ENCODE measurements at places on chromosomes 2 and 18.

DNA sequence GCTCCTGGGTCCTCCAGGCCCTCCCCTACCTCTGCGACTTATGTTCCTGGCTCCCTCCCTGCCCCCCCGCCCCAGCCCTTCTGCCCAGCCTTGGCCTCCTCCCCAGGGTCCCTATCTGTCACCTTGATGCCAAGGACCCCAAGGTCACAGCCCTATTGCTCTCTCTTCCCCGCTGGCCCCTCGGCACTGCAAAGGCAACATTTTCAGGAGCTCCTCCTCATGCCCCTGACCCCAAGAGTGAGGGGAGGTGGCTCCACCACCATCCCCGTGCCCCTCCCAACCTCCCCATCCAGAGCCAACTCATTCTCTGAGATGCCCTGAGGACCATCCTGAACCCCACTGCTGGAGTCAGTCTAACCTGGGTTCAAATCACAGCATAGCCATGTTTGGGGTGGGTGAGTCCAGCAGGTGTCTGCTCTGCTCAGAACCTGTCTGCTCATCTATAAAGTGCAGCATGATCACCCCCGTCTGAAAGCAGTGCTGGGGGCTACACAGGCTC, 11.7 kb downstream of the LIMS2 start:
- DNase-seq: no peak

- DNase-seq: no peak
Observed at GRCh38 chr2:196563876-196564275, 75.6 kb upstream of the CCDC150 start.

- DNase-seq: no peak
Observed at GRCh38 chr18:59760212-59760611, 63.0 kb upstream of the CCBE1 start.

DNA sequence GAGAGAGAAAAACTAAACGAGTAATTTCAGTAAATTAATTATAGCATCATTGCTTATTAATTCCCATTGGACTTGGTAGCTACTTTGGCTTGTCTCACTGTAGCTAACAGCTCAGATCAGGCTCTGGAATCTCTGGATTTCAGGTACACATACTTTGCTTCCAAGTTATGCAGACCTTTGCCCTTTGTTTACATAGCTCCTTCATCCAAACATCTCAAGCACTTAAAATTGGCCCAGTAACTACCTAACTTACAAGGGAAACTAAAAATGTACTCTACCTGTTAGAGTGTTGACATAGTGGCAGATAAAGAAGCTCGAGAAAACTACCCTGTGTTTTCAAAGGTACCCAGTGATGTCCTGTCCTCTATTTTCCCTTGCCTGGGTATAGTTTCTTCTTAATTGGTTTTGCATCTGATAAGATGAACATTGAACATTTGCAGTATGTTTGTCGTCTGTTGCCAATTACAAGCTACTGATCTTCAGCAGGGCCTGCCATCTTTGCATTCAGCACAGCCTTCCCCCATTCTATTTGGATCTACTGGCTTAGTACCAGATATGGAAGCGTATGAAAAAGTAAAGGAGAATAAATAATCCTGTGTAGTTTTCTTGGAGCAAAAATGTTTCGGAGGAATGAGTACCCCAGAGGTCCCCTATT, 601.5 kb upstream of the FANCL start:
- DNase-seq: no peak

- no peak for DNase-seq
Observed at GRCh38 chr2:55063713-55064323, 13.6 kb upstream of the RTN4 start.

GRCh38 chr2:227035711-227036367, 128.2 kb downstream of the COL4A4 start:
- no peak for DNase-seq

DNA sequence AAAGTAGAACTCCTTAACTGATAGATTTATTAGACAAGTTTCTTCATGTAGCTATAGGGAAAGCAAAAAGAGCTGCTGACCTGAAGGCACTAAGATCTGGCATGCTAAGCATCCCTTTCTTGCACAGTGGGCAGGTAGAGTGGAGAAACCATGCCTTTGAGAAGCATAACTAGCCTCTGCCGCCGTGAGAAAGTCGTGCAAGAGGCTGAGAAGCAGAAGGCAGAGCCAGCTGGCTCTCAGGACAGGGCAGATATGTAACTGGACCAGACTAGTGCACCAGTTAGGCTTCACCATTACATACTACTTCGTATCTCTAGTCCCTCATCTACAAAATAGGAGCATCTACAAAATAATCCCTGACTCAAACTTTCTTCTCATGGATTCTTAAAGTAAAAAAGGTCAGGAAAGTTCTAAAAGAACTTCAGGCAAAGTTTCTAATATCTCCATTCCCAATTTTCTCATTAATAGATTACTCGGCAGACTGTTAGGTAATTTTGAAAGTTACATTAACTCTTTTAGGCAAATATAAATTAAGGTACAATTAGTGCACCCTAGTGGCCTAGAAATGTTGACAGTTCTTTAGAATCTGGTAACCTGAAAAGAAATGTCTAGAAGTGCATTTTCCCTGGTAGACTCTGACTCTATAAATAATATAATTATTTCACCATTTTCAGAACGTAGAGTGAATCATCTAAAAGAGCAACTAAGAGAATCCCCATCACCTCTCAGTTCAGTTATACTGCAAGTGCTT, 10.3 kb downstream of the ERBB4 start:
- DNase-seq: no peak

DNA sequence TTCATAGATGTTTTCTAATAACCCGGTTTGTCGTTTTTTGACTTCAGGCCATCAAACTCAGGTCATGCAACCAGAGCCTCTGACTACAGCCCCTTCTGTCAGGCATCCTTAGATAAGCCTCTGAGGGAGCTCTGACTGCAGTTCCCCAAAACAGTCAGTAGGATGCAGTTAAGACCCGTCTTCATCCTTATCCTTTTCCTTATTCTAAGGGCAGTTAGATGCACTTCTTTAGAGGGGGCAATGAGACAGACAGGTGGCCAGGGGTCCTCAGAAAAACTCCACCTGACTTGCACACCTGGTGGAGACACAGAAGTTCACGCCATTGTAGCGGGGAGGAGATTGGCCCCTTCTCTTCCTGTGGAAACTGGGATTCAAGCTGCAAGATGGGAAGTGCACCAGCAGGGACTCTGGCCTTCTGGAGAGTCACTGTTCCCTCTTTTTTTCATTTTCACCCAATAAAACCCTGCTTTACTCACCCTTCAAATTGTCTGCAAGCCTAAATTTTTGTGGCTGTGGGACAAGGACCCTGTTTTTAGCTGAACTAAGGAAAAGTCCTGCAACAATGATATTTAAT, 104.8 kb upstream of the TFPI start:
- no peak for DNase-seq

DNA sequence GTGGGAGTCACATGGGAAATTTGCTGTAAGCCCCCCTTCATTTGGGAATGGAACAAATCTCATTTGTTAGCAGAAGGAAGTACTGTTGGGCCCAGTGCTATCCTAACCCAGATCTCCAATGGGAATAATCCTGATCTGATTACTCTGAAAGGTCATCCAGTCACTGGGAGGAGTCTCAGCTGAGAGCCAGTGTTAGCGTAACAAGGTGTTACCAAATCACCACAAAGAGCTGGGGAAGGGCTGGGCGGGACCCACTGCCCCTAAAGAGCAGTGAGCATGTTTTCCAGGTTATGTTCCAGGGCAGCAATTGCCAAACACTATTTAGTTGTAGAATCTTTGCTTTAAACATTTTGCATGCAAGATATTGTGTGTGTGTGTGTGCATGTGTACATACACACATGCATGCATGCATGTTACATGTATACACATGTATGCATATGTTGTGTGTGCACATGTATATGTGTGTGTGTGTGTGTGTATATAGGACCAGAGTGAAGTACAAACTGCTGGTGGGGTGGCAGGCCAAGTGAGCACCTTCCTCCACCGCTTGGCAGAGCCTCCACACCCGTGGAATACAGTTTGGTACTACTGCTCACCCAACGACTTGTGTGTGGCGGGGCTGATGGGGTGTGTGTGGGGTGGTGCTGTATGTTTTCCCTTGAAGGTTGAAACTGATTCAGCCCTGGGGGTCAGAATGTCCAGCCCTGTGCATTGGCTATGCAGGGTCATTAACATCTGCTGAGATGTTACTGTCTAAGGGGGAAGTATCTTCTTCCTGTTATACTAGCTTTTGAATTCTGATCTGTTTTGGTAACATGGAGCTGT, 15.2 kb downstream of the INPP5D start:
- DNase-seq: no peak

DNA sequence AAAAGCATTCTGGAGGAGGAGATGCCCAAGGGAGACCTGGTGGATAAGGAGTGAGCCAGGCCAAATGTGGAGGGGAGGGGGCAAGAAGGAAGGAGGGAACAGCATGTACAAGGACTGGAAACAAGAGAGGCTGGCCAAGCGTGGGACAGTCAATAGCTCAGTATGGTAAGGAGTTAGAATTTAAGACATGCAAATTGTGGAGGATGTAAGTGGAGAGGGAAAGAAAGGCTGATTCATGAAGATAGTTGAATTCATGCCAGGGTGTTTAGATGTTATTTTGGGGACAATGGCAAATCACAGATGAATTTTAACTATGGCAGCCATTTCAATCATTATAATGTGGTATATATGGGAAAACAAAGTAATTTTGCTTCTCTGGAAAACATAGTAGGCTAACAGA, 462.3 kb downstream of the MEIS1 start:
- DNase-seq: no peak

DNA sequence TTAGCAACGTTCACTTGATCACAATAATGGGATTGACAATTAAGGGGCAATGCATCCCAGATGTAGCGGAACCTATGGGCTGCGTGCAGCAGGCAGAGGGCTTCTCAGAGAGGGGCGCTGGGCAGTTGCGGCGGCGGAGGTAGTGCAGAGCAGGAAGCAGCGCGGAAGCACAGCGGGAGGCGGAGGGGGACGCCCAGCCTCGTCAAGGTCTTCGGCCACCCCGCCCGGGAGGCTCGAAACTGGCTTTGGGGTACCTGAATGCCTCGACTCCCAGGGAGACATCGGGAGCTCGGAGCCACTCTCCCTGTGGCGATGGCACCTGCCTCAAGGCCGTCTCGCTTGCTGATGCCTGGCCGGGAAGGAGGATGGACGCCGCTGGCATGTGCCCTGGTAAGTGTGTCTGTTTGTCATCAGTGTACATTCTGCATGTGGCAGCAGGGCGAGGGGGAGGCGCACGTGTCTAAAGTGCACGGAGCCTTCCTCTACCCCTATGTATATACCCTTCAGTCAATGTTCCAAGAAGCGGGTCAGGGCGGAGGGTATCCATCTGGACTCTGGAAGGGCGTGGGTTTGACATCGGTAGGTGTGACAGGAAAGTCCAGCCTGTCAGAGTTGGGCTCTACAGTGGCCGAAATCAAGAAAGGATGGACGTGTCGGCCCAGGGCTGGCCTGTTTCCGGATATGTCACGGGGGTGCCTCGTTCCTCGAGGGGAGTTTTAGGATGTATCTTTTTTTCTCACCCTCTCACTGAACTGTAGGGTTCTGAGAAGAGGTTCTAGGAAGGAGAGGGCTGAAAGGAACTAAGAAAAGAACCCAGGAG, 7.5 kb upstream of the SP9 start:
- DNase-seq: no peak

- no peak for DNase-seq
Observed at GRCh38 chr18:9787712-9788111, 79.6 kb downstream of the RAB31 start.

GRCh38 chr2:24163601-24164000, 11.3 kb upstream of the FAM228A start:
- DNase-seq: no peak

DNA sequence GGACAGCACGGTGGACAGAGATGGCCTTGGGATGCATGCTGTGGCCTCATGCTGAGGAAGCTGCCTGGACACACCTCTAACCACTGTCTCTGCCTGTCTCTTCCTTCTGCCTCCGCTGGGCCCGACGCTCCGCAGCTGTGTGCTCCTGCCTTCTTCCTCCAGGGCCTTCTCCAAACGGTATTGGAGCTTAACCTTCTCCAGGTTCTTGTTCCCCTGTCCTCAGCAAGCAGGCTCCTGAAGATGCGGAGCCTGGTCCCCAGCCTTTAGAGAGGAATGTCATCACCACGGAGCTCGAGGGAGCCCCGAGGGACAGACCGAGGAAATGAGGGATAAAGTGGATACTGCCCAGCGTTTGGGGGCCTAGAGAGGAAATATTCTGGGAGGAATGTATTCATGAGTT, 155.1 kb downstream of the DYSF start:
- DNase-seq: no peak

Measured in stimulated activated CD8-positive, alpha-beta memory T cell treated with anti-CD3 and anti-CD28 coated beads, Interleukin-12 subunit alpha, Interleukin-12 subunit beta, amount 100 ng/mL, for 1 hour (primary cell).